ENCODE measurements at places on chromosomes 1 and 21. TPM values are rescaled to one million over a fixed set of nuclear protein-coding genes. Genes with fewer than 3 reads are reported as not detected.

DNA sequence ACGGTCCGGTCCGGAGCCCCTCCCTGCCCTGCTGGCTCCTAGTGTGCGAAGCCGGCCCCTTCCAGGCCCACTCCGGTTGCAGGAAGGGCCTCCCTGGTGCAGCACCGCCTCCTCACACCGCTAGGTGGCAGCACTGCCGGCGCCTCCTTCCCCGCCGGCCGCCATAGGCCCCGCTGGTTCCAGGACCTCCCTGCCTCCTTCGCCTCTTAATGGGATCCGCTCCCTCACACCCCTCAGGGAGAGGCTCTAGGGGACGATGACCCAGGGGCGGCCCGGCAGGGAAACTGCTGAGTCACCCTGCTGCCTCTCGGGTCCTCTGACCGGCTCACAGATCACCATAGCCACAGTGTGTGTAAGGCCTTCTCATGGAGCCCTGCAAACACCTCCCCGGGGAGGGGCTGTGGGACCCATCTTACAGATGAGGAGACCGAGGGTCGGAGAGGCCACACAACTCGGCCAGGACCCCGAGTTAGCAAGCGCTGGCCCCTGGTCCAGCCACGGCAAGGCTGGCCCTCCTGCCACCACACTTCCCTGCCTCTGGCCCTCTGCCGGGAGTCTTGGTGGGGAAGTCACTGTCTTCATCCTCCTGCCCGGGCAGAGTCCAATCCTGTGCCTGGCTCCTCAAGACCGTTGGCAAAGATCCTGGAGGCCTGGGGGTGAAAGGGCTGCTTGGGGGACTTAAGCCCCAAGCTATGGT is 1.6 kb upstream of the AJAP1 start:
- peaks cover 5% of the 10 kb centered on the region for H3K36me3 ChIP-seq
- H3K27ac ChIP-seq: no peak overlapping the region
- no peak overlapping the region for H3K4me3 ChIP-seq
- peak; percentile 44 for DNase-seq
- no peaks in the 10 kb centered on the region for H3K27me3 ChIP-seq

DNA sequence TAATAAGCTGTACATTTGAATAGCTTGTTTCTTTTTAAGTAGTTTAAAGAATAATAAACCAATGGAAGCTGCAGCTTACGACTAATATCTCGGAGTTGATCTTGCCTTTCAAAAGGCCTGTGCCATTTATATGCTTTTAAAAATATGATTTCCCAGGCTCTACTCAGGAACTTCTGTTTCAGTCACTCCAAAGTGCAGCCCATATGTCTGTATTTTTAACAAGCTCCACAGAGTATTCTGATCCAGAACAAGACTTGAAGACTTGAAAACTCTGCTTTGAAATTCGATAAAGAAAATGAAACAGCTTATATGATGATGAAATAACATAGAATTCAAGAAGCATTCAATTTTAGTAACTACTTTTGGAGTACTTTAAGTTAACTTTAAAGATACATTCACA is 79.1 kb upstream of the PLPPR4 start:
- H3K36me3 ChIP-seq: no peaks in the 10 kb centered on the region
- H3K27me3 ChIP-seq: no peaks in the 10 kb centered on the region
- DNase-seq: no peak
- no peaks in the 10 kb centered on the region for H3K4me1 ChIP-seq
- no peak overlapping the region for H3K4me3 ChIP-seq

Gene SLC5A3
- total RNA-seq: 8.5 TPM

Gene PRRC2C
- 298 TPM for total RNA-seq

Gene SPTA1
- total RNA-seq: not detected

All from MCF 10A (cell line).